ENCODE measurements at places on chromosomes 11 and 22. TPM values are rescaled to one million over a fixed set of nuclear protein-coding genes. Genes with fewer than 3 reads are reported as not detected.

The MS4A18 gene
- not detected for total RNA-seq

DNA sequence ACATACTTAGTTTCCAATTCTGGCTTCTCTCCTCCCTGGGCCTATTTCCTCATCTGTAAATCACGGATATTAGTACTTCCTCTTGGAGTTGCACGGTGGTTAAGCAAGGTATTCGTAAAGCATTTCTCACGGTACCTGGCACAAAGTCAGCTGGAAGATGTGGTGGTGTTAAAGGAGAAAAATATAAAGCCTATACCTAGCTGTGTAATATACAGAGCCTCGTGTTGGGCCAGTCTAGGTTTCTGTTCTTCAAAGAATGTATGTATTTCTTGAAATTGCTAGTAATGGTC is 47.2 kb downstream of the DBX1 start:
- DNase-seq, result peak; percentile 24

The NXPE1 gene
- not detected for total RNA-seq

DNA sequence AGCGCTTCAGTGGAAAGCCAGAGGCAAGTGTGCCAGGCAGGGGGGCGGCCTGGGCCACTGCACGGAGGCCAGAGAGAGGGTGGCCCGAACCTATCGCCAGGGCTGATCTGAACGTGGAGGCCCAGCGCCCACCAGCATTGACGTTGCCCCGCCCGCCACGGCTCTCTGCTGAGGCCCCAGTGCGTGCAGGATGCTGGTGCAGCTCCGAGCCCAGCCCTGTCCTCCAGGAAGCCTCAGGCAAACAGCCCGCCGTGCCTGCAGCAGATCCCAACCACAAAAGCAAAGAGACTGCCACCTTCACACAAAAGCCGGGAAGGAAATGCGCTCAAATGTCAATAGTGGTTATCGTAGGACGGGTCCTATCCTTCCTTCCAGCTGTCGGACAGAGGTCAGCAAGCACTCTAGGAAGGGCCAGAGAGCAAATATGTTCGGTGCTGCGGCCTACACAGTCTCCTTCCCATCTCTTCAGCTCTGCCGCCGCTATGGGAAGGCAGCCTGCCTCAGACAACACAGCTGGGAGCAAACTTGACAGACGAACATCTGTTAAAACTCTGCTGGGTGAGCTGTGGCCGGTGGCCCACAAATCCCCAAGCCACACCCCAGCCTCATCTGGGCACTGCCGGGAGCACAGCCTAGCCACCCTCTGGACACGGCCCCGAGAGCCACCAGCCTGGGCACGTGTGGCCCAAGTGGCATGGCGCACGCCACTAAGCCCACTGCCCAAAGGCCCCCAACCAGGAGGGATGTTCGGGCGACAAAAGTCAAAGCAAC is 146.2 kb downstream of the CRYBB2 start:
- DNase-seq, result no peak

- DNase-seq, result no peak
These were observed 1526.5 kb downstream of the LRRC4C start for GRCh38 chr11:39932966-39933365.

GRCh38 chr22:28034760-28035401 is 115.8 kb upstream of the PITPNB start:
- DNase-seq, result peak; percentile 57

The TBX1 gene
- 1.1 TPM for total RNA-seq

DNA sequence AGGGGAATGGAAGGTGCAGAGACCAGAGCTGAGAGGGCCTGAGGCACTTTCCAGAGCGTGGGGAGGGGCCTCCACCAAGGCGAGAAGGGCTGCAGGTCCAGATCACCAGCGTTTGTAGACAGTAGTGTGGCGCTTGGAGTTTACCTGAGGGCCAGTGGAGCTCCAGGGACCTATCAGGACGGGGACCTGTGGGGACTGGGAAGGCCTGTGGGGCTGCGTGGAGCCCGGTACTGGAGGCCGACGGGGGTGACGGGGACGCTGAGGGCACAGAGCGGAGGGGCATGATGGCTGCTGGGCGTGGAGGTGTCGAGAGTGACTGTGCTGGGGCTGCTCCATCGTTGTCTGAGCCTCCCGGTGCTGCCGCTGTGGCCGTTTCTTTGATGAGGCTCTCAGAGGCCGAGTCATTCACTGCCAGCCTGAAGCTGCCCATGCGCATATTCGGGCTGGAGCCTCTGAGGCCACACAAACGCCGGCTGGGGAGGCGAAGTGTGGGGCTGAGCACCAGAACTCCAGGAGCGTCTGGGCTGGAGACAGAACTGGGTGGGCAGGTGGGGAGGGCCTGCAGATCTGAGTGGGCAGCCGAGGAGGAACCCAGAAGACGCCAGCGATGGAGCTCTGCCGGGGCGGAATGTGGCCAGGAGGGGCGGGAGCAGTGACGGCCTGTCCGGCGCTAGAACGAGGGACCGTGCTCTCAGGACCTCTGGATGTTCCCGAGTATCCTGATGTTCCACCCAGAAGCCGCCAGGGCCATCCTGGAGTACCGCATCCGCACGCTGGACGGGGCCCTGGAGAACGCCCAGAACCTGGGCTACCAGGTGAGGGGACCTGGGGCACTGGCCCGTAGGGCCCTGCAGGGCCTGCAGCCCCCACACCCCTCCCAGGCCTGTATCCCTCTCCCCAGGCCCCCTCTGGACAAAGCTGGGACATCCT is 2.6 kb downstream of the PGGHG start:
- DNase-seq, result no peak

DNA sequence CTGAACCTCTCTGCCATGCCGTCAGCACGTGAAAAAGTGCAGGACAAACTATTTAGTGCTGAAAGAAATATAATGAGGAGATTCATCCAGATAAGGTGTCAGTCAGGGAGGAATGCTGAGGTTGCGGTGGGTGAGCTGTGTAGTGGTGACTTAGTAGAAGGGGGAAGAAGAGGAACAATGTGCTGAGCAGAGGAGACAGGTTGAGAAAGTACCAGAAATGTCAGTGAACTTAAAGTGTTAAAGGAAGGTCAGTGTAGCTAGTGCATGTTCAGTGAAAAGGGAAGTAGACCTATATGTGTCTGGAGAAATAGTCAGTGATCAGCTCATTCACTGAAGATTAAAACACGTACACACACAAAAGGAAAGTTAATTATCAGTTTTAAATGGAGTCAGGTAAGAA is 237.6 kb upstream of the CCDC179 start:
- DNase-seq, result no peak

The BTBD10 gene
- 68.4 TPM for total RNA-seq

The DENND5A gene
- 62.5 TPM for total RNA-seq

DNA sequence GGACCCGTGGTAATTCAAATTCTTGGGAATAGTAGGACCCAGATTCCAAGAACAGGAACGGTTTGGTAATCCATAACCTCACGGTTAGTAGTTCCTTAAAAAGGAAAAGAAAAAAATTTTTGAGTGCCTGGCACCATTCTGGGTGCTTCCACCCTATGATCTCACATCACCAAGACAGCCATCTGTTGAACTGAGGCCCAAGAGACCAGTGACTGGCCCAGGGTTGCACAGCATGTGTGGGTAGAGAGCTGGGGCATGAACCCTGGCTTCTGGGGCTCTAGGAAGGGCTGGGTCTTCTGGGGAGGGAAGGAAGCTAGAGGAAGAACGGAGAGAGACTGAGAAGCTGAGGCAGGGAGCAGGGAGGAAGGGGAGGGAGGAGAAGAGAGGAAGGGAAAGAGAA is 4.7 kb upstream of the SPI1 start:
- DNase-seq, result no peak

DNA sequence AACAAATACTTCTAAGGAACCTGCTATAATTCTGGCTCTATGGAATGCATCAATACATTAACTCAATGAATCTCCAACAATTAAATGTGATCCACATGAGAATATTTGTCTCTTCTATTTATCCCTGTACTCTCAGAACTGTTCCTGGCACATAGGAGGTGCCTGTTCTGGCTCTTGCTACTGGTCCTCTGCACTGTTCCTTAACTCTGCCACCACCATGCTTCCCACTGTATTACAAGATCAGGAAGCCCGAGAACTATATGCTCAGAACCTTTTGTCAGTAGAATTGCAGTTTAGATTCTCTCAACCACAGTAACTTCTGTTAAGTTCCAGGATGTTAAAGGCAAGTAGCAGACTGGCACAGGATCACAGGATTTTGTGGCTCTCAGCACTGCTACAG is 376.3 kb upstream of the CCDC90B start:
- no peak for DNase-seq

DNA sequence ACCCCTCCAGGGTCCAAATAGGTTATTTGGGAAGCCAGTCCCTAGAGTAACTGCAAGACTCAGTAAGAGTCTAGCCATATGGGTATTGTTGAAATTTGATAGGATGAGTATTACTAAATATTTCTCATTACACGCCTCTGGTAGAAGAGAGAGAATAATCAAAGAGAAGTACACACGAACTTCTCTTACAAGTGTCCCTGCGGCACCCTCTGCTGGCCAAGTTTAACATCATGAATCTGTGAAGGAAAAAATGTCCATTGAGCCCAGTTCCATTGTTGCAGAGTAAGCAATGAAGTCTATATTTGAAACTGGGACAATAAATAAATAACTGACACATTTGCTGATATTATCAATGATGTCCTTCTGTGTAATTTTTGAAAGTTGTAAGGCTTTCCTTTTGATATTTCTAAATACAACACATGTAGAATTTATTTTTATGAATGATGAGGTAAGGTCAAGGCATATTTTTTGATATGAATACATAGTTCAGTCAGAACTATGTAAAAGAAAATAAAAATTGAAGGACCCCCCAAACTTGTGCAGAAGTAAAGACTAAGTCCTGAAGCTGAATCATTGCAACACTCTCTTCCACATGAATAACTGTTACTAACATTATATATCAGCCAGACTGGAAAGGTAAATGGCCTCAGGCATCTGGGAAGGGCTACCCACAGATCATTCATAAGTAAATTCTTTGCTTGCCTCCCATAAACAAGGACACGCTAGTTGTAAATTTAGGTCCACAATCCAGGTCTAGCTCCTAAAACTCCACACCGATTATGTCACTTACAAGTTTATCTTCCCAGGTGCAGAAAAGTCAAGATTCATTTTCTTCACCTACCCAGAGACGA is 10.0 kb downstream of the OR51L1 start:
- DNase-seq, result peak; percentile 18

DNA sequence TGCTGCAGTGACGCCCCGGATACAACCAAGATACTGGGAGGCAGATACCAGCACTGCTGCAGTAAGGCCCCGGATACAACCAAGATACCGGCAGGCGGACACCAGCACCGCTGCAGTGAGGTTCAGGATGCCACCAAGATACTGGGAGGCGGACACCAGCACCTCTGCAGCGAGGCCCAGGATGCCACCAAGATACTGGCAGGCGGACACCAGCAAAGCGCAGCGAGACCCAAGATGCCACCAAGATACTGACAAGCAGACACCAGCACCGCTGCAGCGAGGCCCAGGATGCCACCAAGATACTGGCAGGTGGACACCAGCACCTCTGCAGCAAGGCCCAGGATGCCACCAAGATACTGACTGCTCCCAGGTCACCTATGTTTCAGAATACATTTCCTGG is 225.2 kb downstream of the BRD1 start:
- no peak for DNase-seq

GRCh38 chr11:12640926-12641849 is 33.0 kb upstream of the TEAD1 start:
- no peak for DNase-seq

- no peak for DNase-seq
These were observed 172.4 kb downstream of the BRD1 start for GRCh38 chr22:49655168-49655812.

DNA sequence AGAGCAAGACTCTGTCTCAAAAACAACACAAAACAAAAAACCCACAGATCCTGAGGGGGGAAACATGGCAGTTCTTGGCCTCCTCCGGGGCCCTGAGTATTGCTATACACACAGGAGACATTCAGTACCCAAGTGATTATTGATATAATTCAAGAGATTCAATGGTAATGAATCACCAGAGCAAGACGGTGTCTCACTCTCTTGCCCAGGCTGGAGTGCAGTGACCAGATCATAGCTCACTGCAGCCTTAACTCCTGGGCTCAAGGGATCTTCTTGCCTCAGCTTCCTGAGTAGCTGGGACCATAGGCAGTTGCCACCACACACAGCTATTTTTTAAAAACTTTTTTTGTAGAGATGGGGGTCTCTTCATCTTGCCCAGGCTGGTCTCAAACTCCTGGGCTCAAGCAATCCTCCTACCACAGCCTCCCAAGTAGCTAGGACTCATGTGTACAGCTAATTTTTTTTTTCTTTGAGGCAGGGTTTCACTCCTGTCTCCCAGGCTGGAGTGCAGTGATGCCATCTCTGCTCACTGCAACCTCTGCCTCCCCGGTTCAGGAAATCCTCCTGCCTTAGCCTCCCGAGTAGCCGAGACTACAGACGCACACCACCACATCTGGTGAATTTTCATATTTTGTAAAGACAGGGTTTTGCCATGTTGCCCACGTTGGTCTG is 21.8 kb upstream of the PIK3C2A start:
- no peak for DNase-seq

The ABTB2 gene
- total RNA-seq, result 9.3 TPM

The GAL3ST3 gene
- total RNA-seq, result not detected

- DNase-seq, result no peak
These were observed 12.2 kb upstream of the CYTH4 start for GRCh38 chr22:37269936-37270678.

DNA sequence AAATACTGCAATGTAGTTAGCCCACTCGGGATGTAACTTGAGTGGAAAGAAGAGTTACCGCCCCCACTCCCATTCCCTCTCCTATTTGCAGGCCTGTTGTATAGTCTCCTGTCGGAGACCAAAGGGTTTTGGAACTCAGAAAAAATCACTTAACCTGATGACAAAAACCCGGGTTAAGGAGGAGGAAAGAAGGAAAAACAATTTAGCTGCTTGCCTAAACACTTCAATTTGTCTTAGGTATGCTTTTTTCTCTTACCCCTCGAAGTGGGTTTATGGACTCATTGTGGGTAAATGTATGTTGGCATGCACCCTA is 2.2 kb downstream of the YAP1 start:
- DNase-seq, result peak; percentile 8

The PRR33 gene
- total RNA-seq, result not detected

The SLC6A5 gene
- not detected for total RNA-seq

The CBX6 gene
- 32.5 TPM for total RNA-seq

All from Daoy (cell line).